ENCODE measurements at places on chromosomes 13 and 19.
A peak's percentile ranks its signal among the peaks of the same experiment; 100 is the strongest.

- DNase-seq: no peak
These were observed 3.2 kb upstream of the RGCC start for GRCh38 chr13:41454170-41454569.

DNA sequence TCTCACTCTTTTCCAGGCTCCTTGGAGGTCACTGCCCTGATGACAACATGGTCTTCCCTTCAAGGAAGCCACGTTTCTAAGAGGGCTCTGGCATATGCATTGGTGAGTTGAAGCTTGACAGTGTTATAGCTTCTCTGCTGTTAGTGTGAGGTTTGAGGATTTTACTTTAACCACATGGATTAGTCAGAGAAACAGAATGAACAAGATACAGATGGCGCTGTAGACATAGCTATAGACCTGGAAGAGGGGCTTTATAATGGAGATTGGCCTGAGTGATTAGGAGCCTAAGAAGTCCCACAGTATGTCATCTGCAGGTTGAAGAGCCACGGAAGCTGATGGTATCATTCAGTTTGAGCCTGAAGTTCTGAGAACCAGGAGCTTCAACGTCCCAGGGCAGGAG, 18.4 kb upstream of the URI1 start:
- no peak for DNase-seq

DNA sequence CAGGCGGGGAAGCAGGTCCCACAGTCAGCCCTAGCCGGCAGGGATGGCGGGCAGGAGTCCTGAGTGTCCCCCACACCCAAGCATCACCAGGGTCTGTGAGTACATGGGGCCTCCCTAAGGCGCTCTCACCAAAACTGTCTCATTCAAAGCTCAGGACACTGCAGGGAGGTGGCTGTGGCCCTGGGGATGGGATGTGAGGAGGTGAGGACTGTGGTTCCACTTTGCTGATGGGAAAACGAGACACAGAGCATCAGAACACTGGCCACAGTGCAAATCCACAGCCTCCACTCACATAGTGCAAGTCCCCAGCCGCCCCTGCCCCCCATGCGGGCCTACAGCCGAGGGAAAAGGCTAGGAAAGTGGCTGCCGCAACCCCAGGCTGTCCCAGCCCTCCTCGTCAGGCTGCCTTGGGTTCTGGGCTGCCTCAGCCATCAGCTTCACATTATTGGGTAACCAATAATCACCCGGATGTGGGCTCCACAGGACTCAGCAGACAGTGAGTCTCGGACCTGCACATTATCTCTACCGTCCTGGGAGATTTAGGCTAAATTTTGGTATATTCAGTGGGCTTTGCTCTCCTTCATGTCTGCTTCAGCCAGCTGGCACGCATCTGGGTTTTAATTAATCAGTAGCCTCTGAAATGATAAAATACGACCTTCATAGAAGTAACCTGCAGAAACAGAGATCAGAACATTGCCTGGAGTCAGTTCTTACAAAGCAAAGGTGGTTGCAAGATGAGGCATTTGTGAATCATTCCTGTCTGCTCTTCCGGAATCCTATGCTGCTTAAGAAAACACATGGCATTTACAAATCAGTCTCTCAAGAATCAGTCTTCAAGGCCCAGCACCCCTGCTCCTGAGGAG, 77.0 kb downstream of the SOX1 start:
- DNase-seq: no peak

GRCh38 chr13:111503376-111503775, 182.9 kb downstream of the TEX29 start:
- no peak for DNase-seq

GRCh38 chr13:19266979-19267378, 85.4 kb upstream of the TUBA3C start:
- no peak for DNase-seq

DNA sequence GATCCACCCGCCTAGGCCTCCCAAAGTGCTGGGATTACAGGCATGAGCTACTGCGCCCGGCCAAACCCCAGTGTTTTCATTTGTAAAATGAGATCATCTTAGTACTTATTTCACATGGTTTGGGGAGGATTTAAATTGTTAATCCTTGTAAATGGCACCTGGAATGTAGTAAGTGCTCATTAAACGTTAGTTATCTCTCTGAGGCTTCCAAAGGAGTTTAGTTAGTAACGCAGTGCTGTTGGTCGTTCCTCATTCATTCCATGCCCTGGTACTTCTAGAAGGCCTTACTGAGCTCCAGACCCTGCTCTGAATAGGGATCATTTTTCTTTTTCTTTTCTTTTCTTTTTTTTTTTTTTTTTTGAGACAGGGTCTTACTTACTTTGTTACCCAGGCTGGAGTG, 5.2 kb downstream of the CPT1C start:
- no peak for DNase-seq

DNA sequence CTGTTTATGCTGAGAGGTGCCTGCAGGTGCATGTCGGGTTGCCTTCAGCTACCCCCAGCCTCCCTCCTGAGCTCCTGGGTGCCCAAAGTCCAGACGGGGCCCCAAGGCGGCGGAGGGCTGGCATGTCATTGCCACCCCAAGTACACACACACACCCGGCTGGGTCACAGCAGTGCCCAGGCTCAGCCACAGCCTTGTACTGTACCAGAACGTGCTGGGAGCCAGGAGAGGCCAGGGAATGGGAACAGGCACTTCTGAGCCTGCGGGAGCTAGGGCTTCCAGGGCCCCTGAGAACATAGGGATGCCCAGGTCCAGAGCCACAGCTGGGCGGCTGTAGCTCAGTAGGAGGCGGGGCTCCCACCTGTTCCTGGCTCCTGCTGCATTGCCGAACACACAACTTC, 51.0 kb upstream of the MAB21L1 start:
- DNase-seq: no peak

DNA sequence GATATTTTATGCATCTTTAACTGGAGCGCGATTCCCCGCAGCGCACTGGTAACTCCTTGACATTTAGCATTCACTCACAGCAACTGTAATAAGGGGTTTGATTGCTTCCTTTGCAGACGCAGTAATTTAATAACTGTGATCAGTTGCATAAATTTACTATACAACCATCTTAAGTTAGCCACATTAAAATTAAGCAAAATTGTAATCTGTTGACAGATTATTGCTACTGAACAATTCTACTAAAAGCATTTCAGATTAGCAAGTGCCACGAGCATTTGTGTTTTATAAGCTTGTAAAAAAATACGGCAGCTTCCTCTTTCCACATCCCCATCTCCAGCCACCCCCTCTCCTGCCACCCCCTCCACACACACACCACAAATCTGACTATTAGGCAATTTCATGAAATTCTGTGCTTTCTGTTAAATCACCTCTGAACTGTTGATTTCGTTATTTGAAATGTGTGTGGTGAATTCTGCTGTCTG, 44.4 kb downstream of the TSHZ3 start:
- DNase-seq: no peak

GRCh38 chr13:50518781-50519201, 324.7 kb downstream of the DLEU7 start:
- no peak for DNase-seq

GRCh38 chr19:31066385-31066784, 282.9 kb downstream of the TSHZ3 start:
- no peak for DNase-seq

DNA sequence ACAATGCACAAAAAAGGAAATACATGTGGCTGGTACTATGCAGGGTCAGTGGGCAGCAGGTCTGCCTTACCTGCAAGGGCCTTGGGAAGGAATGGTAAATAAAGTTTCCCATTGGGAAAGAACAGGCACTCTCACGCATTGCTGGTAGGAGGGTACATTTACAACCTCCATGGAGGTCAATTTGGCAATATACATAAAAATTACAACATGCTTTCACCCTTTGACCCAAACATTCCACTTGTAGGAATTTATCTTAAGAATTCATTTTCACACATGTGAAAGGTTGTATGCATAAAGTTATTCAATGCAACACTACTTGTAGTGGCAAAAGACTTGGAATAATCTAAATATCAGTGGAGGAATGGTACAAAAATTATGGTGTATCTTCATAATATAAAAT, 216.4 kb downstream of the DLEU7 start:
- no peak for DNase-seq

DNA sequence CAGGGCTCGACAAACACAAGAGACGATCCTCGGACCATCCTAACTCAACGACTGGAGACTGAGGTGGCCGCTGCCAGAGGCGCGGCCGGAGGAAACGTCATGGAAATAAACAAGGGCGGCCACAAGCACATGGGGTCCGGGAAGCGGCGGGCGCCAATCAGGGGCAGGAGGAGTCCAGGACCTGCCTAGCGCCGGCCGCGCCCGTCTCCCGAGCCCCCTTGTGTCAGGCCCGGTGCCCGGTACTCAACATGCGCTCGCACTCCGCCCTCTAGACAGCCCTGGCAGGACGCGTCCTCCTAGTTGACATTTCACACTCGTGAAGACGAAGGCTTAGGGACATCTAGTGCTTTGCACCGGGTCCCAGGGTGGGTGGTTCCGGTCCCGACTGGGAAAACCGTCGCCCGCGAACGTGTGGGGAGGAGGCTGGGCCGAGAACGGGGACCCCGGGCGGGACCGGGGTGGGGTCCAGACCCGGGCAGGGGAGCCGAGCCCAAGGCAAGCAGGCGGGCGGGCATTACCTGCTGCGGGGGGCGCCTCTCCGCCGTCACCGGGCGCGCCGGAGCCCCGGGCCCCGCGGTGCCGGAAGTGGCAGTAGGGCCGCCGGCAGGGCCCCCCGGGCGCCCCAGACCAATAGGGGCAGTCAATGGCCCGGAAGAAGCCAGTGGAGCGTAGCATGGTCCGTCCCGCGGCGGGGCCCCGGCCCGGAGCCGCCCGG, 442 bp downstream of the REXO1 start:
- no peak for DNase-seq

- DNase-seq: no peak
These were observed 428 bp downstream of the RASAL3 start for GRCh38 chr19:15463861-15464371.

DNA sequence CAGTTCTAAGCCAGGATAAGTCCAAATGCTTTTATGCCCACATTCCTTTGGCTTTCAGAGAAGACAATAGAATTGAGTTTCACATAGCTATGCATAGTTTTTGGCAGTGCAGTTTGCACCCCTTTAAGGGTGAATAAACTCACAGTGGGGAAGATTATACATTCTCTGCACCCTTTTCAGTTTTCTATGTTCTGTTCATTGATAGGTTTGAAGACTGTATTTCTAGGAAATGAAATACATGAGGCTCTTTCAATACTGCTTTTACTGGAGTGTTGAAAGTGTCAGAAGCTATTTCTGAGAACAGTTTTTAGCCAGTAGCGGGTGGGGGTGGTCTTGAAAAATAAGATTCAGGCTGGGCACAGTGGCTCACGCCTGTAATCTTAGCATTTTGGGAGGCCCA, 46.2 kb downstream of the IPO5 start:
- no peak for DNase-seq

- DNase-seq: no peak
These were observed 9.5 kb downstream of the SEMA6B start for GRCh38 chr19:4550018-4550417.

DNA sequence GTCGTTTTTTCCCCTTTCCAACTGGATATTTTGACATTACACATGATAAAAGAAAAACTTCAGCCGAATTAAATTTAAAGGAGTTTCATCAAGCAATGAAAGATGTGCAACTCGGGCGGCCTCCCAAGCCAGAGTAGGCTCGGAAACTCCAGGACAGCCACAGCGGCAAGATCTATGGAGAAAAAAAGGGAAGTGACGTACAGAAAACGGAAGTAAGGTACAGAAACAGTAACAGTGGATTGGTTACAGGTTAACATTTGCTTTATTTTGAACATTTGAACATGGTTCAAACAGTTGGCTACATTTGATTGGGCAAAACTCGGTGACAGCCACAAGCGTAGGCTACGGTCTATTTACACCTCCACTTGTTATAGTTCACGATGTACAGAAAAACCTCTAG, 30.5 kb upstream of the FAM124A start:
- no peak for DNase-seq

GRCh38 chr19:18013210-18014111, 5.5 kb downstream of the ARRDC2 start:
- DNase-seq: no peak

- no peak for DNase-seq
These were observed 12.4 kb upstream of the CD22 start for GRCh38 chr19:35316560-35316959.

- DNase-seq: no peak
These were observed 454.9 kb downstream of the LMO7 start for GRCh38 chr13:76091076-76091475.

DNA sequence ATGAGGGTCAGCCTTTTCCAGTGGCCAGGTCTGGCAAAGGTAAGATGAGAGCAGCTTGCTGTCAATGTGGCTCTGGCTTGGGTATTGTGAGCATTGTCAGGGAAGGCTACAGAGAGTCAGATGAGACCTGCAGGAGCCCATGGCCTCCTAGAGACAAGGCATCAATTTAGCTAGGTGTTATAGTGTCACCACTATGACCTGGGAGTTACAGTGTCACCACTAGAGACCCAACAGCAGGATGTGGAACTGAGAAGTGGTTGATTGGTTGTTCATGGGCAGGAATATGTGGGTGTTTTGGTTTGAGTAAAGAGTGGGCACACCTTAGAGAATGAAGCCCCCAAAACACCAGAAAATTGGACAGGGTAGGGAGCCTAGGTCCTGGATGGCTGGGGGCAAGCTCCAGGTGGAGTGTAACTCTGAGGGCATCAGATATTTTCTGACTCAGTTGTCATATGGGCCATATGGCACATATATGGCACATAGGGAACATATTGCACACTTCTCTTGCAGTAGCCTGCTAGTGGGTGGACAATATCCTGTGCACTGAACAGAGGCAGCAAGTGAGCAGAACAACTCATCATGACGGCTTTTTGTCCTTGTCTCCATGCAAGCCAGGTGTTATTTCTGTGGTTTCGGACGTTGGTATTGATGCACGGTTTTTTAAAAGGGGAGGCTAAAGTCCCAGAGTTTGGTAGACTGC, 46.3 kb upstream of the CEACAM21 start:
- no peak for DNase-seq

- no peak for DNase-seq
These were observed 543 bp upstream of the FAM124A start for GRCh38 chr13:51221674-51222036.

- DNase-seq: peak; percentile 16
These were observed at the start of gene LACC1 for GRCh38 chr13:43879755-43880181. LACC1 (plus strand) TSS chr13:43879904; CDS start chr13:43880986, 1,082 bp downstream.

DNA sequence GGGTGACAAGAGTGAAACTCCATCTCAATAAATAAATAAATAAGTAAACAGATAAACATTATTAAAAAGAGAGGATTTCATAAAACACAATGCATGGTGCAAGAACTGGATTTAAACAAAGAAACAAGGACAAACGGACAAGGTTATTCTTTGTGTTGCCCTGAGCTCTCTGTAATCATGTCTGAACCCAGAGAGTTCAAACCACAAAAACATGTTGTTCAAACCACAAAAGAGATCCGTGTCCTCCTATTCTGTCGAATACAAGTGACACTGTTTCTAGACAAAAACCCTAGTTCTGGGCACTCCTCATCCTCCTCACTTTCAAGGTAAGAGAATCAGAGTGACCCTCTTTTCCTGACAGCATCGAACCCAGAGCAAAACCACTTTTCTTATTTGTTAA, 4.6 kb upstream of the TPRX2 start:
- DNase-seq: no peak

GRCh38 chr13:42337808-42338600, 66.1 kb downstream of the AKAP11 start:
- DNase-seq: no peak

- DNase-seq: no peak
These were observed 39.1 kb downstream of the TEX26 start for GRCh38 chr13:30971575-30971974.

GRCh38 chr13:40668335-40668734, 1.9 kb upstream of the FOXO1 start:
- no peak for DNase-seq

- no peak for DNase-seq
These were observed 76.6 kb upstream of the KLF12 start for GRCh38 chr13:74210693-74211393.

- no peak for DNase-seq
These were observed 38.7 kb downstream of the NFIX start for GRCh38 chr19:13033819-13034611.
